ENCODE measurements at places on chromosomes 11 and 22.

DNA sequence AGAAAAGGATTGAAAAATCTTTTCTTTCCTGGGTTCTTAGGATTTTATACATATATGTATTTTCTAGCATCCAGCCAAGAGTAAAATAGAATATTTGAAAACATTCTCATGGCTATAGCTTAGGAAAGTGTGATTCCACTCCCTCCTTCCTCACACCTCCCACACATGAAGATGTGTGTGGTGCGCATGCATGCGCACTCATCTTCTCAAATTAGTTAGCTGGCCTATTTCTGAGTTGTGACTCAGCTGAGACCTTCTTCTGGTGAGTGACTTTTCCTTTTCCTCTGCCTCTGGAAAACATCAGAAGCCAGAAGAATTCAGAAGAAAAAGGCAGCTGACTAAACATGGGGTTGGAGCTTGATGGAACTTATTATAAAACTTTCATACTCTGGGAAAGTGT lies 149.8 kb downstream of the OR4C45 start:
- DNase-seq = no peak

DNA sequence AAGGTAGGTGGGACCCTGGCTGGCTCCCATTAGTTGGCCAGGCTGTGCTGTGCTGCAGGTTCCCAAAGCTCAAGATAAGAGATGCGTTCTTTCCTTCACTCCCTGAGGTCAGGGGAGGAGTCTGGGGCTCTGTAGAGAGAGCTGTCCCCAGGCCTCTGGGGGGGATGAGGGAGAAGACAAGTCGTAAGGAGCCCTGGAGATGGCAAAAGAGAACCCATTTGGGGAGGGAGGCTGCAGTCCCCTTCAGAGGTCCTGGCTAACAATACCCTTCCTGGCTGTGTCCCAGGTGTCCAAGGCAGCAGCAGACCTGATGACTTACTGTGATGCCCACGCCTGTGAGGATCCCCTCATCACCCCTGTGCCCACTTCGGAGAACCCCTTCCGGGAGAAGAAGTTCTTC lies 916 bp downstream of the GNG3 start:
- DNase-seq = no peak

GRCh38 chr11:26095340-26095739 lies 236.6 kb upstream of the ANO3 start:
- no peak for DNase-seq

DNA sequence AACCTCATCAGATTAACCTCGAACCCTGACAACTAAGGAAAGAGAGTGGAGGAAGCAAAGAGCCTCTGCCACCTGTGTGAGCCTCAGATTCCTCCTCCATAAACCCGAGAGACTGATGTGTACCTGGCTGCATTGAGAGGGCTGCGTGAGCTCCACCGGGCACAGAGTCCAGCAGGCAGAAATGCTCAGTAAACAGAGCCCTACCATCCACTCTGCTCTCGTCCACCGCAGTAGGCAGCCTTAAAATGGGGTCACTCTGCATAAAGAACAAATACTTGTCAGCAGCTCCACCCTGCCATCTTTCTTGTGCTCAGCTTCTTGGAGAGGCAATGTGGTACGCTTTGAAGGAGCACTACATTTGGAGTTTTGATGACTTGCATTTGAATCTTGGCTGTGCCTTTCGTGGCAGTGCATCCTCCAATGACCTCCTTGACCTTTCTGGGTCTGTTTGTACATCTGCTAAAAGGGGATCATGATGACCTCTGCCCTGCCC lies 43.0 kb upstream of the CD5 start:
- no peak for DNase-seq

DNA sequence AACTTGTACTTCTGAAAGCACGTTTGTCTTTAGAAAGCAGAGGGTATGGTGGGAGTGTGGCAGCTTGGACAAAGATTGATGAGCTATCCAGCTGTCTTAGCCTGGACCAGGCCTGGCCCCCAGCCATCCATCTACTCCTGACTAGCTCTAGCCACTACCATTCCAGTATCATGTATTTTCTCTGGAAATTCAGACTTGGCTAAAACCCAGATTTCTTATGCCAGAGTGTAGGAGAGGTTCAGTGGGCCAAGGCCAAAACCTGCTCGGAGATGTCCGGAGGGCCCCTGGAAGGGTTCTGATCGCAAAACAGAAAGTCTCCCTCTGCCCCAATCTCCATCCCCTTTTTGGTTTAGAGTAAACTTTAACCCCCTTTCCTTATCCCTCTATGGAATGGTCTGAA lies 24.8 kb upstream of the MTCH2 start:
- DNase-seq = no peak

GRCh38 chr11:68353118-68353517 lies 40.7 kb downstream of the LRP5 start:
- no peak for DNase-seq

- no peak for DNase-seq
These were observed 139.2 kb downstream of the GUCY1A2 start for GRCh38 chr11:106879029-106879428.

- no peak for DNase-seq
These were observed 37.2 kb upstream of the ADORA2A start for GRCh38 chr22:24390156-24390555.

DNA sequence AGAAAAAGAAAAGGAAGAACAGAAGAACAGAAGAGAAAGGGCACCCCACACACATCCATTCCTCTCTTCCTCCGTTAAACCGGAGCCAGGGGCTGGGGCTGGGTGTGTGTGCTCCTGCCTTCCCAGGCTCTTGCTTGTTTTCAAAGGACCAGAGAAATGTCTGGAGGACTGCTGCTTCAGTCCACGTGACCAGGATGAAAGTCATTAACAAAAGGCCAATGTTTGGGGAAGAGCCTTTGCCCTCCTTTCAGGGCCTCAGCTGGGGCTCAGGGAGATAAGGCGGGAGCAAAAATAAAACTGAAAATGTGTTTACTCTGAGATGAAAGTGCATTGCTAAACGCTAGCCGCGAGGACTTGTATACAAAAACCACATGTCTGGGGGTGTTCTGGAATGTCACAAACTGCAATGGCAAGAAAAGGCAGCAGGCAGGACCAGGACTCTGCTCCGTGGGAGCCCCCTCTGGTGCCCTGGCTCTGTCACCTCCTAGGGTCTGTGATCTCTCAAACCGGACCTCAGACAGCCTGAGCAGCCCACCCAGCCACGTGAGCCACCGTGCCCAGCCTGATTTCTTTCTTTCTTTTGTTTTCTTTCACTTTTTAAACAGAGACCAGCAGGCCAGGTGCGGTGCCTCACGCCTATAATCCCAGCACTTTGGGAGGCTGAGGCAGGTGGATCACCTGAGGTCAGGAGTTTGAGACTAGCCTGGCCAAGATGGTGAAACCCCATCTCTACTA lies 31.6 kb upstream of the MYH9 start:
- peak; percentile 42 for DNase-seq

DNA sequence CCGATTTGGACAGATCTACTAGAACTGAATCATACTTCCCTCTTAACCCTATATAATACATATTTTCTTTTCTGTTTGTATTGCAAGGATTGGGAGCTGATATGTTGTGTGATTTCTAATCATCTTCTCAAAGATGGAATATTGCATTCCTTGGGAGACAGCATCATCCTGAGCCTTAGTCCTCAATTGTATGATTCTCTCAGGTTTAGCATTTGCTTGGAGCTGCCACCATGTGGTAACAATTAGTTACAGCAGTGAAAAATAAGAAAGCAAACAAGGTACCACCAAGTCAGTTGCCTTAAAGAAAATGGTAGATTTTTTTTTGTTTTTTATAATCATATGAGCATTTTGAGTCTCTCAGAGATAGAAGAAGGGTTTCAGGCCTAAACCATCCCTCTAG lies 11.9 kb downstream of the SNX19 start:
- DNase-seq = no peak

- no peak for DNase-seq
These were observed 37.7 kb upstream of the PCF11 start for GRCh38 chr11:83119216-83119615.

DNA sequence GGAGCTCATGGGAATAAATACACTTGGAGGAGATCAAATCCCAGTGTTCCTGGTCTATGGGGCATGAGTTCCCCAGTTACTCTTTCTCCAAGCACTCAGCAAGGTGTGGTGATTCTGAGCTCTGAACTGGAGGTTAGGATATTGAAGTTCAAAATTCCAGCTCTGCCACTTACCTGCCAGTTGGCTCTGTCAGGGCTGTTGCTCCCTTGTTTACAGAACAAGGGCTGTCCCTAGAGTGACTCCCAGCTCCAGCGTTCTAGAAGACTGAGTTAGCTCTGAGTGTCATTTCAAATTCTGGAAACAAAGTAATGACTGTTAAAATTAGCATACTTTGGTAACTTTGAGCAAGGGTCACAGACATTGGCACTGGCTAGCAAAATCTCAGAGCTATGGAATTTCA lies 69.7 kb upstream of the ZBED5 start:
- no peak for DNase-seq

DNA sequence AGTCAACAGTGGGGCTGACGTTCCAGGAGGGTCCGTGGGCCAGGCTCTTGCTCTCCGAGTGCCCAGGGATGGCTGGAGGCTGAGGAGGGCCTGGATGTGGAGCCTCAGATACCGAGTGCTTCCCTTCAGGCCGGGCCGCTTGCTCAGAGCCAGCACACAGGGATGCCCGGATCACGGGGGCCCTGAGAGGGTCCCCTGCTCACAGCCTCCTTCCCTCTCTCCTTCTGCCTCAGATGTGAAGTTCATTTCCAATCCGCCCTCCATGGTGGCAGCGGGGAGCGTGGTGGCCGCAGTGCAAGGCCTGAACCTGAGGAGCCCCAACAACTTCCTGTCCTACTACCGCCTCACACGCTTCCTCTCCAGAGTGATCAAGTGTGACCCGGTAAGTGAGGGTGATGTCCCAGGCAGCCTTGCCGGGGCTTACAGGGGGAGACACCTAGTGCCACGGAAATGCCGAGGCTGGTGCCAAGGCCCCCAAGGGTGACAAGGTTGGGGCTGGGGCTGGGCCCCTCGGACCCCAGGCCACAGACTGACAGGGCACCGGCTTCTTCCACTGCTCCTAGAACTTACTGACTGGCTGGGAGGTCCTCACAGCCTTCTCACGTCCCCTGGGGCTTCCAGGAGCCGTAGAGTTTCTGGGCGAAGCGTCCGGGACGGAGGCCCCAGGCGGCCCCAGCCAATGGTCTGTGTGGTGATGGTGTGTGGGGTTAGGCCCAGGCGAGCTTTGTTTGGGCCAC lies 7.0 kb downstream of the CCND1 start:
- no peak for DNase-seq

GRCh38 chr22:30361916-30362650 lies 5.3 kb downstream of the CCDC157 start:
- no peak for DNase-seq

DNA sequence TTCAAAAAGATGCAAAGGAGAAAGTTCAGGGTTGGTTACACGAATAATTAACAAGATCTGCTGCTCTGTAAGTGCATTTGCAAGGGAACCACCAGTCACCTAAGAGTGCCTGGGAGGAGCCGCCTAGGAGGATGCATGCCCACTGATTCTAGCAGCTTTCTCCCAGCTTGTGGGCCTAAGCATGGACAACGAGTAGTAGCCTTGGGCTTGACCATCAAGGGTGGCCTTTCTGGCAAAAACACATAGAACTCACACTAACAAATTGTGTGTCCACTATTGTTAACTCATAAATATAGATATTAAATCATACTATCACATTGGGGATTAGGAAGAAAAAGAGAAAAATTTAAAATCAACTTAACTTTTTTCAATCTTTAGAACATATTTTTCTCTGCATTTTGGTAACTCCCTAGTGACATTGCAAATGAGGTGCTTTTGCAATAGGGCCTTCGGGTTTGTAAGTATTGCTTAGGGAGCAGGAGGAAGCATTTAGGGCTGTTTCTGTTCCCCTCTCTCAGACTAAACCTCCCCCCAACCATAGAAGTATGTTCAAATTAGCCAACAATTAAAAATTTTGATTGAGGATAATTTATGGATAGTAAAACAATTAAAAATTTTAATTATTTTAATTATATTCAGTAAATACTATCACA lies 57.3 kb upstream of the CEP295 start:
- DNase-seq = no peak

DNA sequence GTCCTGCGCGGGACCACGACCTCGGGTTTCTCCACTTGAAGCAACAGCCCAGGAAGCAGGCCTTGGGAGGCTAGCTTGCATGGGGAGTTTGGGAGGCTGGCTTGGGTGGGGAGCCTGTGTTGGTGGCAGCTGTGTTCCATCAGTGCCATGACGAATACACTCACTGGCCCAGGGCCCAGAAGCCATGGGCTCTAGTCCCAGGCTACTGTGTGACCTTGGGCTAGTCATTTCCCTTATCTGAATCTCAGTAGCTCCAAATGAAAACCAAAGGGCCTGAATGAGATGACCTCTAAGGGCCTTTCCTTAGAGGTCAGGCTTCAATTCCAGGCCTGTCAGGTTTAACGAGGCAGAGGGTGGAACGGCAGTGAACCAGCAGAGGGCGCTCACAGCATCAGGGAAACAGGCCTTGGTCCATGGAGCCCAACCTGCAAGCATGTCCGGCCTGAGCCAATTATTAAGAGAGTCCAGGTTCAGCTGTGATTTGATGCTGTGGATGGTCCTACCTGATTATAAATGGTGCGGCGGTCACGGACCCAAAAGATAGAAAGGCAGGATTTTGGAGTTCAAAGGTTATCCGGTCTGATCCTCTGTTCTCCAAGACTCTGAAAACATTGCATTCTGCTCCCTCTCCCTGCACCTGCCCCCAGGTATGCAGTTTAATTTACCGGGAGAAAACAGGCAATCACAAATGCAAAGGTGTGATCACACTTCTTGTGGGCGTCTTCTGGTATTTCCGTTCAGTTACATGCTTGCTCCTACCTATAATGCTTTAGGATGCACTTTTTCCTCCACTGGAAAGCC lies 15.9 kb downstream of the PTPN5 start:
- DNase-seq = peak; percentile 78

- no peak for DNase-seq
These were observed 483.3 kb upstream of the ARHGAP42 start for GRCh38 chr11:100203789-100204188.

GRCh38 chr22:41939981-41940831 lies 6.7 kb downstream of the CENPM start:
- DNase-seq = peak; percentile 96

GRCh38 chr11:13963169-13963948 lies 836 bp downstream of the SPON1 start:
- no peak for DNase-seq

- DNase-seq = no peak
These were observed 22.5 kb downstream of the PPP2R1B start for GRCh38 chr11:111743700-111744099.

- no peak for DNase-seq
These were observed 69.4 kb upstream of the CLMP start for GRCh38 chr11:123264431-123264780.

DNA sequence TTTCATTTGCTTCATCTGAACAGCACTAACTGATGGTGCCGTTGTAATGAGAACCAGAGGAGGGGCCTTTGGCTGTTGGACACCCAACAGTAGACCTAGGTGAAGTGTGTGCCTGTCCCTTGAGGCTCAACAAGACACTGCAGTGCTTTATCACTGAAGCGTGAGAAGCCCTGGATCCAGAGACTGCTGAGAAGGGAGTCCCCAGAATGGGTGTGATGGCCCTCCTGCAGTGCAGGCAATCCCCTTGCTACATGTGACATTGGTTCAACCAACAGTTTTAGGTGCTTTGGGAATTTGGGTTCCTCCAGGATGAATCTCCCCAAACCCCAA lies 125.6 kb downstream of the BRD1 start:
- no peak for DNase-seq

- DNase-seq = no peak
These were observed 1.6 kb downstream of the SLN start for GRCh38 chr11:107710301-107710700.

- peak; percentile 26 for DNase-seq
These were observed 1.3 kb downstream of the PARVG start for GRCh38 chr22:44181912-44182587.

Data from activated CD4-positive, alpha-beta T cell treated with anti-CD3 and anti-CD28 coated beads, Interleukin-10, Interleukin-2, amounts not matched to agents 100 ng/mL and 50 ng/mL, durations not matched to agents 16 hours and 8 hours (primary cell).